ENCODE measurements at places on chromosomes 7 and 10.

DNA sequence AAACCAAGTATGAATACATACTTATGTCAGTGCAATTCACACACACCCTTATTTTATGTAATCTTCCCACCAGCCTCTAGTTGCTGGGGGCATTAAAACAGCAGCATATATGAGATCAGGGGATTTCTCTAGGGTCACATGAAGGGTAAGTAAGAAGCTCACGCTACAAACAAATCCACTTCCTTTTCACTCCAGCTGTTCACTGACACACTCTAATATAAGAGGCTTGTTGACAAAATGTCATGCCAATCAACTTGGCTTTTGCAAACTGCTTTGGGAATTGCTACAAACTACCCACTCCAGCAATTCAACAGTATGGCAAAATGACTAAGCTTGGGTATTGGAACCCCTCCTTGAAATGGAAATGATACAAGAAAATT, 10.3 kb downstream of the FAM3C start:
- DNase-seq, result peak; percentile 16

GRCh38 chr7:22672846-22673680, 53.9 kb upstream of the IL6 start:
- no peak for DNase-seq

DNA sequence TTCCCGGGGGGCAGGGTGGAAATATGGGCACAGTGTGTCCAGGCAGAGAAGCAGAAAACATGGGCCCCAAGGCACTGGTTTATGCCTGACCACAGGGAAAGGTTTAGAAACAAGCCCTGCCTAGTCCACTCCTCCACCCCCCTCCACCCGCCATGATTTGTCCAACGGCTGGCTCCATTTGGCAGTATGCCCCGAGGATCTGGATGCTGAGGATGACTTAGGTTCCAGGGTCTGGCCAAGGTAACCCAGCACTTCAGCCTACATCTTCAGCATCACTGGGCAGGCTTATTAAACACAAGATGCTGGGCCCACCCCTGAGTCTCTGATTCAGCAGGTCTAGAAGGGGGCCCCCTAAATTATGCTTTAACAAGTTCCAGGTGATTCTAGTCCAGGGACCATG, 121.9 kb downstream of the RALA start:
- no peak for DNase-seq

DNA sequence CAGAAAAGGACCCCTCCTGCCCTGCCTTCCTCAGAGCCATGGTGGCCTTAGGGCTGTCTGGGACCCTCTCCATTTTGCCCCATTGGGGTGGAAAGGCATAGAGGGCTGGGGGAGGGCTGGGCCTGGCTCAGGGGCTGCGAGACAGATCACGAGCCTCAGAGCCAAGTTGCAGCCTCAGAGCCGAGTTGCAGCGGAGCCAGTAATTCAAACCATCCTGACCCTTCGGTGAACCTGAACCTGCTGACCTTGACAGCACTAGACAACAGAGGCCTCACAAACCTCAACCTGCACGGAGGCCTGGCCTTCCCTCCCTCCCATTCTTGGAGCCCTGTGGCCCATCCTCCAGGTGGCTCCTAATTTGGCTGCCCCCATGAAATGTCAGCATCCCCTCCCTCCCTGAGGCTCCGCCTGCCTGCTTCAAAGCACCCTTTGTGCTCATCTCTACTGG, 45.4 kb downstream of the PAX2 start:
- peak; percentile 60 for DNase-seq

- DNase-seq, result no peak
Observed at GRCh38 chr7:105270117-105270516, 118.6 kb downstream of the SRPK2 start.

- DNase-seq, result no peak
Observed at GRCh38 chr7:4025210-4025609, 656.9 kb upstream of the FOXK1 start.

DNA sequence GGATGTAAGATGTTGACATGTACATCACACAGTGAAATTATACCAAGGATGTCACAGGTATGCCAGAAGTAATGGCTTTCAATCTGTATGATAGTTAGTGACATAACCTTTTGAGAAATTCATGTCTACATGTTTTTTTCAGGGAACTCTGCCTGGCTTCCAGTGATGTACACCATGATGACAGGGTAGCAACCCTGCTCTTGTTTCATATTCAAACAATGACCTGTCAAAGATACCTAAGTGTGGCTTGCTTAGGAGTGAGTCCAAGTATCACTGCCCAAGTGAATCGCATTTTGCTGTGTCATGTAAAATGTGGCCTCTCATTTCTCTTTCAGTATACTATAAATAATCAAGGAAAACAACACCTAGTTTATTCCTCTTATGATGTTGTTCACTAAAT, 205.8 kb upstream of the DKK1 start:
- DNase-seq, result no peak

DNA sequence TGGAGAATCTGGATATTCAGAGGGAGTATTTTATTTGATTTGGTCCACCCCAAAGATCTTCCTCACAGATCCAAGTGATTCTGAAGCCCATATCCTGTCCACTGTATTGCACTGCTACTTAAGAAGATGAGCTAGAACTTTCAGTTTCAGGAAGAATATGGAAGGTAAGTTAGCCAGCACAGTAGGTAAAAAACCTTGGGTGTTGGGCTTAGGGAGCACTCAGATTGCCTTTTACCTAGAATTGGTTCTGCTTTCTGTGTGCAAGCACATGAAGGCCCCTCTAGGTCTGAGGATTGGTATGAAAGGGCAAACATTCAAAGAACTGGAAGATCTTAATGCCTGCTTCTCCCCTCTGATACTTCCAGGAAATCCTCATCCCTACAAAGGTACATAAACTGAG, 146.7 kb upstream of the COL1A2 start:
- DNase-seq, result no peak

GRCh38 chr10:1538531-1539061, 198.7 kb downstream of the ADARB2 start:
- DNase-seq, result no peak

GRCh38 chr7:90595801-90596670, at the start of gene CDK14:
Gene CDK14 (plus strand): TSS chr7:90596321. CDS start chr7:90596628, 307 bp downstream.
- DNase-seq, result peak; percentile 90

GRCh38 chr10:116972131-116972530, 32.9 kb downstream of the SHTN1 start:
- DNase-seq, result no peak

- DNase-seq, result no peak
Observed at GRCh38 chr10:85649461-85649860, 717.1 kb downstream of the GRID1 start.

- DNase-seq, result no peak
Observed at GRCh38 chr7:47783456-47784223, 164.6 kb downstream of the PKD1L1 start.

- DNase-seq, result no peak
Observed at GRCh38 chr10:26800468-26800867, 60.3 kb downstream of the ABI1 start.

GRCh38 chr7:93955304-93955703, 33.8 kb downstream of the GNG11 start:
- DNase-seq, result no peak

DNA sequence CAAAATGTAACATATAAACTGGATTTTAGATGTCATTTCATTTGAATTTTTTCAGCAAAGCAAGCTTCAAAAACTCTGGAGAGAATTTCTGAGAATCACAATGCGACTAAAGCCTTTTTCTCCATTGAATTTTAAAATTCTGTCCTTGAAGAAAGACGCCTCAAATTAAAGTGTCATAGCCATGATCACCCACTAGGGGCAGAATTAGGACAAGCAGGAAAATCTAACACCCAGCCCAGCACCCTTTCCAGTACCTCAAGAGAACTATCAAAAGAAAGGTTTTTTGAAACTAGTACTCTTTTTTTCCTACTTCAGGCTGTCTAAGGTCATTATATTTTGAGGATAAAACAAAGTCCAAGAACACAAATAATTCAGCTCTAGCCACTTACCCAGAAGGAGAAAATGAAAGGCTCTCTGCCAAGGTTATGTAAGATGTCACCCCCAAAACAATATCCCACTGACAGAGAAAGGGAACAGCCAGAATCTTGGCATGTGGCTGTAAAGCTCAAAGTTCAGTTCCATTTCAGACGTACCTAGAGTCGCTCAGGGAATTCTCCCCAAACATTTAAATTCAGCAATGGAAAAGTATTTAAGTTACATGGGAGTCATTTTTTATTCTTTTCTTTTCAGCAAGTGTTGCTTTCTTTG, 299.4 kb downstream of the SNX13 start:
- peak; percentile 36 for DNase-seq

GRCh38 chr10:71864911-71865361, 13.9 kb upstream of the PSAP start:
- no peak for DNase-seq

GRCh38 chr7:44275957-44276570, 49.3 kb downstream of the CAMK2B start:
- peak; percentile 81 for DNase-seq

DNA sequence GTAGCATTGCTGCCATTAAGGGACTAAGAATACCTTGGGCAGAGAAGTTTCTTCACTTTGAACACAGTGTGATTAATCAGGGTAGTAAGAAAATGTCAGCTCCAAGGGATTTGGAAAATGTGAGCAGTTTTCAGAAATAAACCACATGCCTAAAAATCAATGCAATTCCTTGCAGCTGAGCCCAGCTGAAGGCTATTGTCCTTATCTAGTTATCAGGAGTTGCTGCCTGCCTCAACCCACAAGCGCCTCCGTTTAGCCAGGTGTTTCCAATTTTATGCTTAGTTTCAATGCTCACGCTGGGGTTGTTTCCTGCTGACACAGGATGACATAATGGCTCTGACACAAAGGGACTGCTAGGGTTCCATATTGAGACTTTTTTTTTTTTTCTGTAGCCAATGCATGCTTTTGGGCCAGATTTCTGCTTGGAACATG, 132.3 kb upstream of the ANK3 start:
- DNase-seq, result peak; percentile 47

DNA sequence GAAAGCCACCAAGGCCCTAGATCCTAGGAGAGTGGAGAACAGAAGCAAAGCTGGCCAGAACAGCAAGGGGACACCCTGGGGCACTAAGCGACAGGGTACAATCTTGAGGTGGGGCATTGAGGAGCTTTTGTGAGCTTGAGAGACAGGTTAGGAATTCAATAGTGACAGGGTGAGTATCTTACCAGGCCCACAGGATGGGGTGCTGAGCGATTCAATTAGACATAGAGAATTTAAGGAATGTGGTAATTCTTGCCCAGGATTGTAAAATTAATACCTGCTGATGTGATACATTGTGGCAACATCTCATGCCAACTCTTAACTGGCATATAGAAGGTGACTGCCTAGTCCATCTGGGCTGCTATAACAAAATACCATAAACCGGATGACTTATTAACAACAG, 14.0 kb downstream of the RBP3 start:
- no peak for DNase-seq

DNA sequence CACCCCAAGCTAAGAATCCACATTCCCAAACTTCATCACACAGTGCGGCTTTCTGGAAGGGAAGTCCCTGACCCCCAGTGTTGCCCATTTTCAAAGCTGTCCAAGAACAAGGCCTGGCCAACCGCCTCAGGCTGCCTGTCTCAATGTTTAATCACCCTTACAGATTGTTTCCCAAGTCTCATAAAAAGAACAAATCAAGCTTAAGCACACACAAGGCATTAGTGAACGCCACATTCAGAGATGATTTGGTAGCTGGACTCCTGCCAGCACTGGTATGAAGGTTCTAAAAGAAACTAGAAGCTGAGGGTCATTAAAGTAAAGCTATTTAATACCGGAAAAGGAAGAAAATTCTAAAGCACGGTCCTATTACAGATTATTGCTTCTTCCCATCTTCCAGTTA, 35.6 kb downstream of the C10orf90 start:
- peak; percentile 25 for DNase-seq

DNA sequence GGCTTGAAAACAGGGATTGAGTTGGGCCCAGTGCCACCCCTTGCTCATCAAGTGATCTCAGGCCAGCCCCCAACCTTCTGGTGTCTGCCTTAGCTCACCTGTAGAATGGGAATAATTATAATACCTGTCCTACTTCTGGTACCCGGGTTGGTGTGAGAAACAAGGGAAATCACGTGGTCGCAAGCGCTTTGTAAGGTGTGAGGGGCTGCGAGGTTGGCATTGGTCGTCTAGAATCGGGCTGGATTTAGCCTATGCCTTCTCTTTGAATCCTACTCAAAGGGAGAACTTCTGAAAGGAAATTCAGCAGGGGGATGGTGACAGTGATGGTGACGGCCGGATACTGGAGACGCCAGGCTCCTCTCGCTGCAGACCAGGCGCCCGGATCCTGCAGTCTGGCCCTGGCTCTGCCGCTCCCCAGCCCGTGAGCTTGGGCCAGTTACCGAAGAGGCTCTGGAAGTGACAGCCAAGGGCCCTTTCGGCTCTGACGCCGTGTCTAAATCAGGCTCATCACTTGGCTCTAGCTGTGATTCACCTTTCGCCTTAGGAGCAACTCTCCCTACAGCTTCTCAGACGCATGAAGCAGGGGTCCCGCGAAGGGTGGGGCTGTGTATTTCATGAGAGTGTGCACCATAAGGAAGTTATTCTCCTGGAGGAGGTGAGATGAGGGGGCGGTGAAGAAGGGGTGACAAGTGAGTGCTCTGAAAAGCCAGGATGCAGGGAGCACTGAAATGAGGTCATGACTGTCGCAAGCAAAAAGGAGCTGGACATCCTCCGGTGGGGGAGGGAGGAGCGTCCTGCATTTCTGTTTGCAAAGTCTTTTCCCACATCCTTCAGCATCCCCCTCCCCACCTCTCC, 4.0 kb upstream of the CREB5 start:
- DNase-seq, result peak; percentile 70

GRCh38 chr7:157668221-157668883, 331.5 kb downstream of the DNAJB6 start:
- no peak for DNase-seq

DNA sequence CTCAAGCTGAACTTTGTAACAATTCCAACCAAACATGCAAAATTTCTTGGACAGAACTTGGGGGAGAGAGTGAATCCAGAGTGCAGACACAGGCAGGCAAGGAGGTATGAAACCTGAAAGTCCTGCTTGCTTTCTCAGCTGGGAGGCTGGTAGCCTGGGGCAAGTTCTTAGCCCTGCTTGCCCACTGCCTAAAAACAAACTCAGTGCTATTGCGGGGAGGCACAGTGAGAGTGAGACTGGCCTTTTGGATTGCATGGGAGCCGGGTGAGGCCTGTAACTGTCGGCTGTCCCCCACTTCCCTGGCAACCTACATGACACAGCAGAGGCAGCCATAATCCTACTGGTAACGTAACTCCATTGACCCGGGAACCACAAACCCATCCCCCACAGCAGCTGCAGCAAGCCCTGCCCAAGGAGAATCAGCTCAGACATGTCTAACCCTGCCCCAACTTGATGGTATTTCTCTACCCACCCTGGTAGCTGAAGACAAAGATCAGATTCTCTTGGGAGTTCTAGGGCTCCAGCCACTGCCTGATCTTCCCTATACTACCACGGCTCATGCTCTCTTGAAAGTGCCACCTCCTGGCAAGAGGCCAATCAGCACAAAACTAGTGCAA, 663.6 kb downstream of the GRM8 start:
- no peak for DNase-seq

DNA sequence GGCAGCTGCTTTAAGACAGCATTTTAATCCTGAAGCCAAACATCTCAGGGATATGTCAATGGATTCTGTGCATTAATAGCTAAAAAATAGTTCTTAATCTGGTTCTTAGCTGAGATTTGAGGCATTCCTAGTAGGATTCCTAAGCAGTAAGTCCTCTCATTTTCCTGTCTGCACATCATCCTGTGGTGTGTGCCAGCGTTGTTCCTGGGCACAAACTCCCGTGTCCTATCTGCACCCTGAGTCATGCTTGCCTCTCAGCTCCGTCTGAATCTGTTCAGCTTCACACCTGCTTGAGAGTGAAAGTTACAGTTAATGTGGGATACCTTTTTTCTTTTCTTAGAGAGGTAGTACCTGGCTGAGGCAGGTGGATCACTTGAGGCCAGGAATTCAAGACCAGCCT, 19.5 kb downstream of the BAG3 start:
- DNase-seq, result no peak

- DNase-seq, result no peak
Observed at GRCh38 chr10:78200686-78201085, 167.0 kb downstream of the RPS24 start.
